Coronary artery (tissue), 2 donors: ENCODE measurements at places on chromosomes 7 and 10.

GRCh38 chr7:16795624-16796023 is 9.2 kb downstream of the AGR2 start:
- no peak for DNase-seq

GRCh38 chr10:61627266-61627665 is 35.5 kb upstream of the CABCOCO1 start:
- DNase-seq, result no peak

DNA sequence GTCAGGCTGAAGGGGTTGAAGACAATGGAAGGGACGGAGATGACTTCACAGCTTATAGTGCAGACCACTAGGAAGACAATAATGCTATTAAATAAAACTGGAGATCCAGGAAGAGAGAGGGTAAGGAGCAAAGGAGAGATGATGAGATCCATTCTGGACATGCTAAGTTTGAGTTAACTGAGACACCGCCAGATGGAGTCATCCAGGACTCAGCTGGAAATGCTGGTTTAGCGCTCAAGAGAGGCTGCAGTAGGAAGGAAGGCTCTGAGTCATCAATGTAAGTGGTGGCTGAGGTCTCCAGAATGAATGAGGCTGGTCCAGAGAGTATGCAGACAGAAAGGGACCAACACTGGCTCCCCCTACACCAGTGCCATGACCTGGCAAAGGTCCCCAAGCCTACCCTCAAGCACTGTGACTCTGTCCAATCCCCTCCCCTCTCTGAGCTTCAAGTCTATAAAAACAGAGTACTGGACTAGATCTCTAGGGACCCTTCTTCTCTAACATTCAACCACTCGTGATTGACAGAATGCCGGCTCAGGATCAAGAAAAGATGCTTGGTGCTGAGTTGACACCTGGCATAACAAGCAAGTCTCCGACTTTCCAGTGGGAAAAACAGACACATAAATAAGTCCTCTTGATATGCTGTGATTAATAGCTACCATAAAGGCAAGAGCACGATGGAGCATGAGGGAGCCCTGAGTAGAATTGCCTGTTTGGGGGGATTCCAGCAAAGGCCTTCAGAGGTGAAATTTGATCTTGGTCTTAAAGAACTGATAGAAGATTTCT is 8.9 kb downstream of the GFRA1 start:
- DNase-seq, result no peak

DNA sequence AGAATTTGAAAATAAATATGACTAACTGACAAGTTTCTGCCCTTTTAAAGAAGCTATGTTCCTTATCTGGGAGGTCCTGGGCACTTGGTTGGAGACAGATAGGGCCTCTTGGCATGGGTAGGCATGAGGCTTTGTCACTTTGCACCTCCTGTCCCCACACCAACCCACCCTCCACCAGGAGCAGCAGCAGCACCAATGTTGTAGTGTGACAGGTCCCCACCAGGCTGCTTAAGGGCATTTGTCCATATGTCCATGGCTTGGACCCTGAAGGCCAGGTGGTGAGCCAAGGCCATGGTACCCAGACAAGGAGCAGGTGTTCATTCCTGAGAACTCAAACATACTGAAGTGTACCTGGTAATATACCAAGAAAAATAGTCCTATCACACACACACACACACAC is 629.1 kb downstream of the ACTR3B start:
- peak; percentile 54 for DNase-seq

- DNase-seq, result no peak
These were observed 33.7 kb upstream of the ERCC6 start for GRCh38 chr10:49572594-49573114.

GRCh38 chr7:80686576-80686975 is 48.1 kb downstream of the CD36 start:
- DNase-seq, result no peak

DNA sequence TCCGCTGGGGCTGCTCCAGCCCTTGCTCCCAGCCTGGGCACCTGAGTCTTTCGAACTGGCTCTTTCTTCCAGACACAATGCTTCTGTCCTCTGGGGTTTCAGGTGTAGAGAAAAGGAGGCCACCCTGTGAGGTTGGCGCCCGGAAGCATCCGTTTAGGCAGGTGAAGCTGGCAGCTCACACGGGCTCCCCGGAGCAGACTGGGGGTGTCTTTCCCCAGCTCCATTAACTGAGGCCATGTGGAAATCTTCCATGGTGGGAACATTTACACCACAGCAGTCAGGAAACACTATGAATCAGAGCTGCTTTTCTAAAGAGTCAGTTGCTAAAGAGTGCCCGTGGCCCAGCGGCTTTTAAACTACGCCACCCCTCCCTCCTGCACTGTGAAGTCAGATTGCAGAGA is 29.2 kb downstream of the PRKAG2 start:
- DNase-seq, result no peak

- no peak for DNase-seq
These were observed 531.1 kb upstream of the STEAP1 start for GRCh38 chr7:89623018-89623672.

GRCh38 chr10:43648398-43649184 is at the start of gene ZNF32:
Gene ZNF32, minus strand, starts transcription at chr10:43648881. Its CDS starts 2,748 bp downstream, at chr10:43646133.
- DNase-seq, result peak; percentile 83
